ENCODE measurements at places on chromosomes 16 and 17.

GRCh38 chr16:64751906-64752305, 370.0 kb downstream of the CDH11 start:
- no peak for DNase-seq

GRCh38 chr17:55162556-55162946, 102.2 kb upstream of the HLF start:
- no peak for DNase-seq

DNA sequence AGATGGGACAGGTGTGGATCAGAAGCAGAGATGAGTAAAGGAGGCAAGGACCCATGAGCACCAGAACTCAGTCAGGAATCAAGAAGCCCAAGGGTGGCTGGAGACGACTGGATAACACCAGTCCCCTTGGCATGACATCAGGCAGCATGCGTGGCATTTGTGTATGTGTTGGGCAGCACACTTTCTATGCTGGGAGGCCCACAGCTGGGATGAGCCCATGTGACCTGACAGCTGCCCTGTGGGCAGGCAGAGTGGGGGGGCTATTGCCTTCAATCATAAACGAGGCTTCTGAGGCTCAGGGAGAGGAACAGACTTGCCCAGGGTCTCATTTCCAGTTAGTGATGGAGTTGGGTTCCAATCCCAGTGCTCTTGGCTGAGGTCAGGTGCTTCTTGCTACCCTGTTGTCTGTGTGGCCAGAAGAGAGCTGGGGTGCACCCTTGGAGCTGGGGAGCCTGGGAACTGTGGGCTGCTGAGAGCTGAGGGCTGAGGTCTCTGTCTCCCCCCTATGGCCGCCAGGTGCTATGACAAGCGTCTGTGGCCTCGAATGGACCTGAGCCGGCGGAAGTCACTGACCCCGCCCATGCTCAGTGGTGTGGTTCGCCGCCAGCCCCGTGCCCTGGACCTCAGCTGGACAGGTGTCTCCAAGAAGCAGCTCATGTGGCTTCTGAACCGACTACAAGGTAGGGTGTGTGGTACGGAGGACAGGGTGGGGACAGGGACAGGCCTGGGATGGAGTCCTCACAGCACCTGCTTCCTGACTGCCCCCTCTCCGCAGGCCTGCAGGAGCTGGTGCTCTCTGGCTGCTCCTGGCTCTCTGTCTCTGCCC, 7.1 kb upstream of the ORAI3 start:
- no peak for DNase-seq

DNA sequence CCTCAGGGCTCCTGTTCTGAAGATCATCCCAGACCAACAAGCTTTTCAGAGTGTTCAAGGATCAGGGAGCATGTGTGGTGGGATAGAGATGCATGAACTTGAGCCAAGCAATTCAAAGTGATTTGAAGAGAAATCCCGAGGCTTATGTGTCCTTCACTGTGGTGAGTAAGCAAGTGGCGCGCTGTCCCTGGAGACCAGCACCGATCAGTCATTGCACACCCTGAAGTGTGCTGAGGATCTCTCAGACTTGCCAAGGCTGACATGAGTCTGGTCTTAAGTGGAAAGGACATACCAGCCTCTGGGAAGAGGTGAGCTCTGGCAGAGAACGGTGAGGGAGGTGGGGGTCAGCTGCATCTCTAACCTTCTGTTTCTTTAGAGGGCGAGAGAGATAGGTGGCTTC, 43.8 kb upstream of the CDH13 start:
- DNase-seq = no peak

- DNase-seq = no peak
These were observed 136.3 kb downstream of the NLK start for GRCh38 chr17:28178800-28179199.

GRCh38 chr17:63526861-63527260, 3.7 kb downstream of the KCNH6 start:
- no peak for DNase-seq

Data from stimulated activated CD8-positive, alpha-beta memory T cell treated with anti-CD3 and anti-CD28 coated beads, Interleukin-4, amount 100 ng/mL, for 1 hour (primary cell).